Activated CD8-positive, alpha-beta memory T cell treated with anti-CD3 and anti-CD28 coated beads for 1 hour (primary cell): ENCODE measurements at places on chromosomes 7 and 10.

DNA sequence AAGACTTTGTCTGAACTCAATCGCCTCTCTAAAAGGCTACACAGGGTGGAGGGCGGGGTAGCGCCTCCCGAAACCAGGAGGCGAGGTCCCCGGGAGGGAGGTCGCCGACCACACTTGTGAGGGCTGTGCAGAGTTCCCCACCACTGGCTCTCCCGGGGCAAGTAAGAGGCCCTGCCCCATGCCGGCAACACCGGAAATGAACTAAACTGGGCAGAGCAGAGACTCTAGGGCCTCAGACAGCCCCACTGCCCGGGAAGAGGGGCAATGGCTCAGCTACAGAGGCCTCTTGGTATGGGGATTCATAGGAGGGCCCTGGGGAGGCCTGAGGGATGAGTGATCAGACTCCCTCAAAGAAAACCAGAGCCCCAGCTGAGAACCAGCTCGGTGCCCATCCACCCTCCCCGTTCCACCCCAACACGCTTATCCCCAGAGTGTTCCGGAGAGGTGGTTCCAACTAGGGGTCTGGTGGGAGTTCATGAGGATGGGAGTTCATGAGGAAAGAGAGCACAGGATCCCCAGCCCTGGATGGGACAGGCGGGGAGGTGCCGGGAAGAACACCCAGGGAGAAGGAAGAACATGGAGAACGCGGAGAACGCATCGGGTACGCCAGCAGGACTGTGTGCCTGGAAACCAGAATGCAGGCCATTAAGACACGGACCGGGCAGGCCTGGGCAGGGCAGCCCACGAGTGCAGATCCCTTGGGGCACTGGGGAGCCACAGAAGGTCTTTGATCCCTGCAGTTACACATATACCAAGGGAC is 89.4 kb upstream of the MYL10 start:
- DNase-seq: no peak

GRCh38 chr10:6296828-6297251 is 94.1 kb downstream of the PFKFB3 start:
- no peak for DNase-seq

DNA sequence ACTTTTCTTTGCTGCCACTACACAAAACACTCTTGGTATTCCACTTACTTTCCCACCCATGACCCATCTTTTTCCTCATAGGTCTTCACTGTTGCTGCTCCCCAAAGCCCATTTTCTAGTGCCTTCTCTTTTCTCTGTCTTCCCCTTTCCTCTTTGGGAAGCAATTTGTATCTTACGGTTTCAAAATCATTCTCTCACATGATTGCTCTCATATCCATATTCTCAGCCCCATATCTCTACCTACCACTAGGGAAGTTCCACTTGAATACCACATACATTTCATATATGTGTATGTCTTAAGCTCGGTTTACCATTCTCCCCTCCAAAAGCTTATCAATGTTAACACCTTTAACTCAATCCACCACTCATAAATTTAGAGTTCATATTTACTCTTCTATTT is 3.2 kb upstream of the UBE2D1 start:
- DNase-seq: no peak

DNA sequence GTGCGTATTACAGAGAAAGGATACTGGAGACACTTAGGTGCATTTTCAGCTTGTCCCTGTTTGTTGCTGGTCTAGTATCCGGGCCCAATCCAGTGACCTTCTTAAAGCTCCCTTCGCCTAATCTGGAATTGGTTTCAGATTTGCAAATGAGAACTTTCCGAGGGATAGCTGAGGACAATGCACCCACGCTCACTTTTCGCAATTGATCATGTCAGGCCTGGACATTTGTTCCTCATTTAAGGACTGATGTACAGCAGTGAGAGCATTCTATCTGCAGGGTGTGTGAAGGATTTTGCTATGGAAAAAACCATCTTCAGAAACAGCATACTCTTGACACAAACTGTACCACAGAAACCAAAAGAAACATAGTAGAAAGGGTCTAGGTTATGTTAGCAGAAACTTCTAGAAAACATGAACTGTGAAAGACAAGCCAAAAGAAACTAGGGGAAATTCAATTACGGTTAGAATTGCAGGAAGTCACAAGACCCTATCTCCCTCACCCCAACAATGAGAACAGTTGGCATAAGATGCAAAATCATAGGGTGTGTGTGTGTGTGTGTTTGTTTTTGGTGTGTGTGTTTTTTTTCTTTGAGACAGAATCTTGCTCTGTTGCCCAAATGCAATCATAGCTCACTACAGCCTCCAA is 331.1 kb downstream of the CALN1 start:
- no peak for DNase-seq

GRCh38 chr10:819326-819725 is 112.2 kb downstream of the LARP4B start:
- DNase-seq: no peak

GRCh38 chr10:79128923-79129305 is 60.1 kb downstream of the ZMIZ1 start:
- DNase-seq: no peak

DNA sequence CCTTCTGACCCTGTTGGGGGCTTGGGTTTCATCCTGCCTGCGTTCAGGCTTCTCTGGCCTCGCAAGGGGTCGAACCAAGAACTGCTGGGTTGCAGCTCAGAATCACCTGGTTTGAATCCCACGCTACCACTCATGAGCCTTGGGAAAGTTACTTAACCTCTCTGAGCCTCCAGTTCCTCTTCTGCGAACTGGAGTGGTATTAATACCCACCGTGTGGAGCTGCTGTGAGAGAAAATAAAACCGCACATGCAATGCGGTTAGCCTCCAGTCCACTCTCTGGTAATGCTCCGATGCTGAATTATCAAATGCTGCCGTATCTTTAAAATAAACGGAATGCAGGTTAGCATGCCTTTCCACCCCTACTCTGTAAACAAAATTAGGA is 171.9 kb downstream of the ARHGAP12 start:
- no peak for DNase-seq

GRCh38 chr10:3529691-3530090 is 255.3 kb downstream of the KLF6 start:
- DNase-seq: no peak

DNA sequence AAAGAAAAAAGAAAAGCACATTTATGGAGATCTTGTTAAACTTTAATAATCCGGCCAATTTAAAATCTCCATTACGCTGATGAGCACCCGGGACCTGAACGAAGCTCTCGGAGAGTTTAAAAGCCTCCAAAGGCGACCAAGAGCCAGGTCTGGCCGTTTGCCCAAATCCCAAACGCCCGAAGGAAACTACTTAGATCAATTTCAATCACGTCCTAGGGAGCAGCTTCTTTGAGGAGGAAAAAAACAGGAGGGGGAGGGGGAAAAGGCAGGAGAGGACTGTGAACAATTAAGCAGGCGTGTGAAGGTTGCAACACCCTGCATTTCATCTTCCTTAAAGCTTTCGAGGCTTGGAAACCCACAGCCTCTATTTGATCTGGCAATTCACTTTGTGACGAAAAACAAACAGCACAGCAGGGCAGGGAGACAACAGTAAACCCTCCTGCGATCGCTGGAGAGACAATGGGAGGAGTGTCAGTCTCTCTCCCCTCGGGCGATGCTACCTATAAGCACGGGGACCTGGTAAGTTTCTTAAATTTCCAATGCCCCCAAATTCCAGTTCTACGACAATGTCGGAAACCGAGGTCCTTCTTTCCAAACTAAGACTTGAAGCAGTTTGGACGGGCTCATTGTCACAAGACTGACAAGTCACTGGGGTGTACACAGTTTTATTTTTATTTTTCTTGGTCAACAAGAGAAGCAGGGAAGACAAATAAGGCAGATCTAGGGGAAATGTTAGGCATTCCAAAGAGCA is 1.2 kb downstream of the KLF6 start:
- no peak for DNase-seq

- DNase-seq: no peak
These were observed 43.8 kb downstream of the CDHR3 start for GRCh38 chr7:106006906-106007305.

- DNase-seq: no peak
These were observed 16.9 kb upstream of the STMP1 start for GRCh38 chr7:135645296-135645904.

DNA sequence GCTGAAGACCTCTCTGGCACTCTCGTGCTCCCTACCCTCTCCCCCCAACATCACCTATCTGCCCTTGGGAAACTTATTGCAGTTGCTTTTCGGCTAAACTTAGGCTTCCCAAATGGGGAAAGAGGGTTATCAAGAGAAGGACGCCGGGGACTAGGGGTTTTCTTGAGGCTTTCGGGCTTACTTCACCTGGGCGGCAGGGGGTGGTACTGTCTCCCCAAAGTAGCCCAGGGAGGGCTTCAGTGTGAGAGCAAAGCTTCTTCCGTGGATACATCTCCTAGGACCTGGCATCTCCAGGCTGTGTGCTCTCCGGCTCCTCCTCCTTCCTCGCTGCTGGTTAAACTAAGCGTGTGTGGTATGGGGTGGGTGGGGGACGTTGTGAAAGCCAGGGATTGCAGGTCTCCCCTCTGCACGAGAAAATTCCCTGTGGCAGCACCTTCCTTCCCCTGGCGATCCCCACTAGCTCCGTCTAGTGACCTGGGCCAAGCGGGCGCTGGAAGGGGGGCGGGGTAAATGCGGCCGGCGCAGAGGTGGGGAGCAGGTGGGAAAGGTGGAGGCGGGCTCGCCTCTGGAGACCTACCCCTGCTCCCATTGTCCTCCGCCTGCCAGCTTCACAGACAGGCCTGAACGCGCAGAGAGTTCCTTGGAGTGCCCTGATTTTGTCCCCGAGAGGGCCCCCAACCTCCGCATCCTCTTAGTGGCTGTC is 1.1 kb downstream of the PLXDC2 start:
- no peak for DNase-seq

- no peak for DNase-seq
These were observed 741.3 kb upstream of the FZD8 start for GRCh38 chr10:36383349-36383748.

- no peak for DNase-seq
These were observed 228.2 kb downstream of the STK31 start for GRCh38 chr7:23938215-23938614.

GRCh38 chr10:132562177-132562915 is 24.8 kb downstream of the INPP5A start:
- DNase-seq: no peak

DNA sequence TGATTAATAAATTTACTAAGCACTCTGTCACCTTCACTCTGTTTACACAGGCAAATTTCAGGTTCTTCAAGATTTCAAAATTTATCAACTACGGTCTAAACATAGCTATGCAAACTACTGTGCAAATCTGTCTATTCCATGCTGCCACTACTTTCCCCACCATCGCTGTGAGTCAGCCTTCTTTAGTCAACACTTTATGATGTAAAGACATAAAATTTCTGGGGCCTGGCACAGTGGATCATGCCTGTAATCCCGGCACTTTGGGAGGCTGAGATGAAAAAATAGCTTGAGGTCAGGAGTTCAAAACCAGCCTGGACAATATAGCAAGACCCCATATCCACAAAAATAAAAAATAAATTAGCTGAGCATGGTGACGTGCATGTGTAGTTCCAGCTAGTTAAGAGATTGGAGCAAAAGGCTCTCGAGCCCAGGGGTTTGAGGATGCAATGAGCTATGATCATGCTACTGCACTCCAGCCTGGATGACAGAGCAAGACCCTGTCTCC is 42.6 kb downstream of the CNOT4 start:
- DNase-seq: no peak

DNA sequence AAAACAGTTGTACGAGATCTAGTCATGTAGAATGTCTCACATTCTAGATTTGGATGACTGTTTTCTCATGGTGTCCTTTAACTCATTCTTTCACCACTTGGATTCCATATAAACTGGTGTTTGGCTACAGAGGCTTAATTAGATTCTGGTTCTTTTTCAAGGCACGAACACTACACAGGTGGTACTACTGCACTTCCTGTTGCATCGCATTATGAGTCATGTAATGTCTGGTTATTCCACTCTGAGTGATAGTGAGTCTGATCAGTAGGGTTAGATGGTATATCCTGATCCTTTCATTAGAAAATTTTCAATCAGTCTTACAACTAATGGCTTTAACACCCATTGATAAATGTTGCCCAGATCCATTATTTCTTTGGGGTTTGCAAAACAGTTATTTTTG is 11.2 kb upstream of the AKAP9 start:
- DNase-seq: no peak

DNA sequence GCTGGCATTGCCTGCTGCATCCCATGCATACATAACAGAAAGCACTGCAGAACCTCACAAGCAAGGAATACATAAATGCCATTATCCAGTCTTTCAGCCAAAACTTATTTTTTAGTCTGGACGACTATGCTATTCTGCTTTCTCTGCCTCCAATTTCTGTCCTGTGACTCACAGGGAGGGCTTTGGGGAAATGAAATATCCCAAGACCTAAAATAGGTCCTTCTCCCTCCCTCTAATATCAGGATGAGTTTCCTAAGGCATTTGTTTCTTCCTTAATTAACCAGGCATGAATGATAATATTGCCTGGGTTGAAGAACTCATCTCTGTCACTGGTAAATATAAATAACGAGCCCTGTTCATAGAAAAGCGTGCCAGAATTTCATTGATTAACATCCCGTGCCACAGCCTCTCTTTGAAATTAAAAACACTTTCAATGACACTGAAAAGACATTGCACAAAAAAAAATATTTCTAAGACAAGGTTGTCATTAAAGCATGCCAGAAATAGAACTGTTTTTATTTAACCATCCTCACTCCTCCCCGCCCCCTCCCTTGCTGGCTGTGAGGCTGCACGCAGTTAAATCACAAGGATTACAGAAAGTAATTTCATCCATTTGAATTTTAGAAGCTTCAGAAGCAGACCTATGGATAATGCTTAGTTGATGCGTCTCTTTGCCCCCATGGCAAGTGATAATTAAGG is 103.0 kb upstream of the ANKRD1 start:
- no peak for DNase-seq

DNA sequence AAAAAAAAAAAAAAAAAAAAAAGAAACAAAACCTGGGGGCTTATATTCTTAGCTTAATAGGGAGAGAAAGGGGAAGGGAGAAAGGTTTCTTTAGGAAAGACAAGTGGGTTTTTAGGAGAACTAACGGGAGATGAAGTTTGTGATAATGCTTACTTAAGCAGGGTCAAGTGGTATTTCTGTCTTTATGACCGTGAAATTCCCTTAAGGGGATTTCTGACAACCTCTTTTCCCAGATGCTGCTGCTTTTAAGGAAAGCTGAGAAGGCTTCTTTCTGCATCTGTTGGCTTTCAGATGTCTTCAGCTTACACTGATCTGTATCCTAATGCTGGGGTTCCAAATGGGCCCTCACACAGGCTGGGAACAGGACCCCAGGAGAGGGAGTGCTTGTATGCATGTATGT is 42.6 kb downstream of the ADAMTS14 start:
- no peak for DNase-seq
